Stimulated activated CD4-positive, alpha-beta T cell treated with anti-CD3 and anti-CD28 coated beads, Interleukin-1b, Interleukin-23, amount 100 ng/mL, for 1 hour (primary cell): ENCODE measurements at places on chromosomes 7 and 10.

DNA sequence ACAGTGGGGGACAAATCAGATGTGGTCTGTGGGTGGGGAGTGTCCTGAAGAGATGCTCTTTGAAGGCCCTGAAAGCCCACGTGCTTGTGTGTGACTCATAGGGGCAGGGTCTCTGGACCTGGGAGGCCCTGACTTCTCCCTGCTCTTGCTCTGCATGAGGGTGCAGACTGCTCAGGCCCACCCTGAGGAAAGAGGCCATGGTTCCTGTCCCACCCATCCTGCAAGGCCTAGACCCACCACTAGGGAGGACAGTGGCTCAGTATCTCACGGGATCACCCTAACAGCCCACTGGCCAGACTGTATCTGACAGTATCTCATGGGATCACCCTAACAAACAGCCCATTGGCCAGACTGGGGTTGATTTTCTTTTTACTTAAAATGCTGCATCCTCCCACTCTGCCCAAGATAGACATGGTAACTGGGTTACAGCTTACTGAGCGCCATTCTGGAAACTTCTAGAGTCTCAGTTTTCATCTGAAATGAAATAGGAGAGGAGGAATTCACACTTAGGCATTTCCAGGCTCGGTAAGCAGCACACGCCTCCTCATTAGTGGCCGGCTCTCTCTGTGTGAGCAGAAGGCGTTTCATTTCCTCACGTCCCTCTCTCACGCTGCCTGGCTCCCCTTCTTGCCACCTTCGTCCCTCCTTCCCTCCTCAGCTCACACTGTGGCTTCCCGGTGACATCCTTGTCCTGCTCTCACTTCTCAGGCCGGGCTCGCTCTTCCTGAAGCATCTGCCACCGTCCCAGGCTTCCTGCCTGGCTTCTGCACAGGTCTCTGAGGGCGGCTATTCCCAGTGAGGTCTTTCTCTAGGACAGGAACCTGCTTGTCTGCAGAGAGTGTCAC is 242.6 kb downstream of the GLRX3 start:
- DNase-seq: no peak

DNA sequence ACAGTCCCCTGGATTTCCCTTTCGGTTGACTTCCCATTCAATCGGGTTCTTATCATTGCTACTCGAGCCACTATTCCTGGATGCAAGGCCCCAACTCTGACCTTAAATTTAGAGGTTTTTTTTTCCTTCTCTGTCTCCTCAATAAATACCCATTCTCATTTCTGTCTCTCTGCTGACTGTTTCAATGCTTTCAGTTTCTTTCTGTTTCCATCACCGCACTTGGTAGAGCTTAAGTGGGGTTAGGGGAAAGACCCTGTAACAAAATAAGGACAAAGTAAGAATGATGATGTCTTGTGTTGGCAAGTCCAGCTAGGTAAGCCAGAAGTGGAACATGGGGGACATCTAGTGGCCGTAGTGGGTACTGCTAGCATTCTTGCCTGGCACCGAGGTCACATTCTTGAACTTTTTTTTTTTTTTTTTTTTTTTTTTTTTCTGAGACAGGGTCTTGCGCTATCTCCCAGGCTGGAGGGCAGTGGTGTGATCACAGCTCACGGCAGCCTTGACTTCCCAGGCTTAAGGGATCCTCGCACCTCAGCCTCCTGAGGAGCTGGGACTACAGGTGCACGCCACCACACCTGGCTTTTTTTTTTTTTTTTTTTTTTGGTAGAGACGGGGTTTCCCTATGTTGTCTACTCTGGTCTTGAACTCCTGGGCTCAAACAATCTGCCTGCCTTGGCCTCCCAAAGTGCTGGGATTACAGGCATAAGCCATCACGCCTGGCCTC is 40.3 kb downstream of the ZC3HC1 start:
- DNase-seq: peak; percentile 90

GRCh38 chr7:44564606-44565005 is 9.1 kb downstream of the DDX56 start:
- no peak for DNase-seq

DNA sequence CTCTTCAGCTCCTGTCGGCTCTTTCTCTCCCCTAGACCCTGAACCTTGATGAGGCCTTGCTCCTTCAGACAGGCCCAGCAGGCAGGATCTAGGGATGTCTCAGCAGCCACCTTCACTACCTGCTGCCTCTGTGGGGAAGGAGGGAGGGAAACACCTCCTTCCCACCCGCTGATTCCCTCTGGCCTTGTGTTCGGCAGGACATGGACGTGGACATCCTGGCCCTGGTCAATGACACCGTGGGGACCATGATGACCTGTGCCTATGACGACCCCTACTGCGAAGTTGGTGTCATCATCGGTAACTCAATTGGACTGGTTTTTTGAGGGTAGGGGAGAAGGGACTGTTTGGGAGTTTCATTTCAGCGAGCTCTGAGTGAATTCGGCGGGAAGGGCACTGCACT is 20.3 kb downstream of the HKDC1 start:
- DNase-seq: no peak
